Frontal cortex (tissue), 4 donors: ENCODE measurements at places on chromosomes 12 and 14.

GRCh38 chr14:71362920-71363584, 455.8 kb downstream of the PCNX1 start:
- DNase-seq = no peak

GRCh38 chr14:21267886-21268616, 1.2 kb downstream of the HNRNPC start:
- DNase-seq = no peak

- DNase-seq = no peak
Measured at GRCh38 chr12:124391340-124392261, 96.7 kb downstream of the RFLNA start.

DNA sequence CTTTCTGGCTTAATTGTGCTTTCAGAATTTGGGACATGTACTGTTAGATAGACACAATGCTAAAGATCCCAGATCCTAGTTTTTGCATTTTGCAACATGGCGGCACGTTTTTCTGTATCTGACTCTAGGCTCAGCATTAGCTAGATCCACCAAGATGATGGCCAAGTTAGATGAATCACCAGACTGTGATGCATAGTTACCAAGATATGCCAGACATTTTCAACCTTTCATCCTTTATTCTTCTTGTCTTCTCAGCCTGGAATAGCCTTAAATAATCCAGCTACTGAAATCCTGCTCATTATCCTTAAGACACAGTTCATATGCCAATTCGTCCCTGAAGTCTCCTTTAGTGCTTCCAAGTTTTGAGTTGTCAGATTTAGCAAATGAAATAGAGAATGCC, 144.9 kb upstream of the CRY1 start:
- DNase-seq = no peak

- DNase-seq = no peak
Measured at GRCh38 chr14:92475451-92476187, 38.0 kb upstream of the RIN3 start.

DNA sequence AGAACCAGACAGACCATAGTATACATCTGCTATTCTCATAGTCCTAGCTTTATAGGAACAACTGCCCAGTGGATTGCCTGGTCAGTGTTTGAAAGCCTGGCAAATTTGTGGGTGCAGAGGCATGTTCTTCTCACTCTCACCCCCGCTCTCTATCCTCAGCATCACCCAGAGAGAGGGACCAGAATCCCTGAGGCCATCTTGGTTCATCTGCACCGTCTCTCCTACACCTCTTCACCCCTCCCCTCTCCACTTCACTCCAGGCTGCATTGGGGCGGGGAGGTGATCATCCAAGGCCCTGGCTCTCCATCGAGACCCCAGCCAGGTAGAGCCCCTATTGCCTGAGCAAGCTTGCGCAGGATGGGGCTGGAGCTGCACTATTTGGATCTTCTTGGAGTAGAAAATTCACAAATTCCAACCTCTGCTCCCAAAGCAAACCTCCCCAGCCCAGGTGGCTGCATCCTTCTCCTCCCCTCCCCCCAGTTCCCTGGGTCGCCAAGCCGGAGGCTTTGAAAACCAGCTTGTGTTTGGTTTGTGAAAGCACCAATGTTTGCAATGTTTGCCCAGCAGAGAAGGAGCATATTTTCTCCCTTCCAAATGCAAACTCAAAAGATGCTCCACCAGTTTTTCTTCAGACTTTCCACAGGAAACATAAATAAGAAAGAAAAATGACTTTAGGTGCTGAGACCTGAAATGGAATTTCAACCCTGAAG, 18.6 kb upstream of the COL2A1 start:
- no peak for DNase-seq

DNA sequence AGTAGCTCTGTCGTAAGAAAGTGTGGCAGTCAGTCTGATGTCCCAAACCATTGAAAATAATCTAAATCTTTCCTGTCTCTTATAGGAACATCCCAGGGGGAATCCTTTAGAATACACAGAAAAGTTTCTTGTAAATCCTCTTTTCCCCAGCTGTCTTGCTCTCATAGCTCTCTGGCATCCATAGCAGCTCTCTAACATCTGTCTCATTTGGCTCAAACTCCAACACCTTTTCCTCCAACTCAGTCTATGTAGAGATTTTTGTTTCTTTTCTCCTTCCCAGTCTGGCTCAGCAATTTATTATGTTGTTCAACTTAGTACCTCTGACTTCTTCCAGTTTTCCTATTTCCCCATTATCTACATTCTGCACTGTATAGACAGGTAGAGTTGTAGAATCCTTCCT, 84.4 kb upstream of the NEDD1 start:
- DNase-seq = no peak

DNA sequence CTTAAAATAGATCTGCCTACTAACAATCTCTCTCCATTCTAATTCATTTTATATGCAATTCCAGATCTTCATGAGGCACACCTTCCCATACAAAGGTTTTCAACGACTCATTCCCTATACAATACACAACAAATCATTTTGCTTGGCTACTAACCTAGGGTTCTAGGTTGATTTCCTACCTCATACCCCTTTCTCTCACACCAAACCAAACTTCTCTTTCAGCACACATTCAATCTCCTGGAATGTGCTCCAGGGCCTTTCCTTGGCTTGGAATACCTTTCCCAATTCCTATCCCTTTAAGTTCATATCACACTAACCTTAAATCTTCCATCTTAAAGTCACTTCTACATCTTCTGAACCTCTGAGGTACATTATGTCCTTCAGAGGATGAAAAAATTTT, 38.7 kb upstream of the MTERF2 start:
- DNase-seq = no peak

DNA sequence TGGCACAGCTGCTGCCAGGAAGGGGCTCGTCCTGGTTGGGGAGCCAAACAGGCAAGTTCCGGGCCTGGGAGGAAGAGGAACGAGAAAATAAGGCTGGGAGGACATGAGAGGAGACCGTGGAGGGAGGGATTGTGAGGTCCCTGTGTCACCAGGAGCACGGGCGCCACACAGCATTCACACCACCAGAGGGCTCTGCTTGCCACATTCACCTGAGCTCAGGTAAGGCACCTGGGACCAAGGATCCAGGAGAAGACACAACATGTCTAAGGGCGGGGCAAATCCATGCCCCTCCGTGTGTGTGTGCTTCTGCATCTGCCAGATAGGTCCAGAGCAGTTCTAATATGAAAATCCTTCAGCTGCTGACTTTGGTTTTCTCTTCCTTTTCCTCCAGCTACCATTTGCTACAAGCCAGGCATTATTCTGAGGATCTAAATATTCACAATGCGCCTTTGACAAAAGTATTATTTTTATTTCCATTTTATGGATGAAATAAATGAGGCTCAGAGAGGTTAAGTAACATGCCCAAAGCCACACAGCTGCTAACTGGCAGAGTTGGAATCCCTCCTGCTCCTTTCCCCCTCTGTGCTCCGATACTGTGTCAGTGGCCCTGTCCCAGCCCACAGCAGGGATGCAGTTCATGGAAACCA, 14.6 kb downstream of the RAPGEF3 start:
- DNase-seq = no peak

GRCh38 chr12:28996688-28997087, 152.4 kb upstream of the FAR2 start:
- no peak for DNase-seq

GRCh38 chr14:63761351-63762117, 33.7 kb upstream of the SGPP1 start:
- no peak for DNase-seq

- no peak for DNase-seq
Measured at GRCh38 chr14:67602995-67603545, 3.0 kb upstream of the PIGH start.

GRCh38 chr14:37140176-37140575, 32.2 kb downstream of the SLC25A21 start:
- DNase-seq = no peak

GRCh38 chr12:121888083-121888477, 510 bp upstream of the PSMD9 start:
- no peak for DNase-seq

- DNase-seq = no peak
Measured at GRCh38 chr12:132558042-132558856, 52.1 kb downstream of the LRCOL1 start.

- no peak for DNase-seq
Measured at GRCh38 chr12:30019366-30020140, 235.8 kb upstream of the TMTC1 start.

- DNase-seq = no peak
Measured at GRCh38 chr12:38585086-38585485, 268.5 kb downstream of the ALG10B start.

- DNase-seq = no peak
Measured at GRCh38 chr14:89681086-89682018, 264.3 kb upstream of the FOXN3 start.

DNA sequence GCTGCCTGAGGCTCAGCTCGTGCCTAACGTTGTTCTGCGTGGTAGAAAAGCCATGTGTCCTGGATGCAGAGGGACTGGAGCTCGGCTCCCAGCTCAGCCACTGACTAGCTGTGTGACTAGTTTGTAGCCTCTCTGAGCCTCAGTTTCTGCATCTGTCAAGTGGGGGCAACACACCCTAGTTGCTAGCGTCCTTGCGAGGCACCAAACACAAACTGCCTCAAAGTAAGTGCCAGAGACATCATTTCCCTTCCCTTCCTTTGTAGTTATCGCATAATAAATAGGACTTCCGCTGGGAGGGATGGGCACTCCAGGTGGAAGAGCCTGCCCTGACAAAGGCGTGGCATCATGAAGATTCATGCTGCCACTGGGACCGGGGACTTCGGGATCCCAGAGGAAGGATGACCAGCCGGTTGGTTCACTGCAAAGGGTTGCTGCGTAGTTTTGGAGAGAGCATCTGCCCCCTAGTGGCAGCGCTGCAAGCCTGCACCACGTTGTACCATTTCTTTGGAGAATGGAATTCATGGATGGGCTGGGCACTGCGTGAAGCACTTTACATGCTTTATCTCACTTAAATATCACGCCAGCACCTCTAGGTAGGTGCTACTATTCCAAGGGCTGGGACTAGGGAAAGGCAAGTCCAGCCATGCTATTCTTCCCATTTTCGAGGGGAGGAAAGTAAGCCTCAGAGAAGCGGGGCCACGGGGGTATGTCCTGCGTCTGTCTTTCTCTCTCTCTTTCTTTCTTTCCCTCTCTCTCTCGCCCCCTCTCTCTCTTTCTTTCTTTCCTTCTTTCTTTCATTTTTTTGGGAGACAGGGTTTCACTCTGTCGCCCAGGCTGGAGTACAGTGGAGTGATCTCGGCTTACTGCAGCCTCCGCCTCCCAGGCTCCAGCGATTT, 4.6 kb downstream of the CCDC197 start:
- DNase-seq = peak; percentile 84

GRCh38 chr12:59087077-59087673, 166.9 kb upstream of the LRIG3 start:
- DNase-seq = peak; percentile 5

GRCh38 chr14:51396222-51396815, 156.3 kb downstream of the TMX1 start:
- no peak for DNase-seq

DNA sequence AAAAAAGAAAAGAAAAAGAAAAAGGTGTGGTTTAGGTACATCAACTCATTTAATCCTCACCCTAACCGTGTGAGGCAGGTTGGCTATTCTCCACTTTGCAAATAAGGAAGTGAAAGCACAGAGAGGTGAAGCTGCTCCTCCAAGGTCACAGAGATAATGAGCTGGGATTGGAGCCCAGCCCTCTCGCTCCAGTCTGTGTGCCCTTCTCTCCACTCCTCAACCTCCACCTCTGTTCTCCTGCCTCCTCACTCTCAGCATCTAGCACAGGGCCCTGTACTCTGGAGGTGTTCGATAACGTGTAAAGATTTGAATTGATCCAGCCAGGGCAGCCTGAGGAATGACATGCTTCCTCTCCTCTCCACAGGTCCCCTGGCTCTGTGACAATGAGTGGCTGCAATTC, 502.3 kb downstream of the TMEM132D start:
- DNase-seq = no peak

- DNase-seq = no peak
Measured at GRCh38 chr14:74962493-74962892, 7.1 kb upstream of the PGF start.

- DNase-seq = peak; percentile 97
Measured at GRCh38 chr14:74922752-74923401, at the start of gene RPS6KL1. Gene RPS6KL1, minus strand, starts transcription at chr14:74923260. Its CDS starts 1,719 bp downstream, at chr14:74921541.

DNA sequence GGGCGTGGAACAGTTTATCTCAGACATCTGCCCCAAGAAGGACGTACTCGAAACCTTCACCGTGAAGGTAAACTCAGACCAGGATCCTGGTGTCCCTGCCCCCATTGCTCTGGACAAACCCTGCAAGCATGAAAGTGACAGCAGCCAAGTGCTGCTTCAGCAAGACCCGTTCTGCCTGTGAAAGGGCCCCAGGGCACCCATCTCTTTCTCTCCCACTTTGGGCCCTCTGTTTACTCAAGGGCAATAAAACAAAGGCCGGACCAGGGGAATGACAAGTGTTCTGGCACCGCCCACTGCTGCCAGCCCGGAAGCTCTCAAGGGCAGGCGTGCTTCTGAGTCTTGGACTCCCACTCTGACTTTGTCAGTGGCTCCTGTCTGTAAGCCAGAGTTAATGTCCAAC, 35.3 kb downstream of the CD9 start:
- no peak for DNase-seq

- DNase-seq = no peak
Measured at GRCh38 chr14:54597795-54598443, 31.0 kb downstream of the SAMD4A start.

GRCh38 chr14:104877806-104878550, 12.9 kb downstream of the CEP170B start:
- DNase-seq = no peak

DNA sequence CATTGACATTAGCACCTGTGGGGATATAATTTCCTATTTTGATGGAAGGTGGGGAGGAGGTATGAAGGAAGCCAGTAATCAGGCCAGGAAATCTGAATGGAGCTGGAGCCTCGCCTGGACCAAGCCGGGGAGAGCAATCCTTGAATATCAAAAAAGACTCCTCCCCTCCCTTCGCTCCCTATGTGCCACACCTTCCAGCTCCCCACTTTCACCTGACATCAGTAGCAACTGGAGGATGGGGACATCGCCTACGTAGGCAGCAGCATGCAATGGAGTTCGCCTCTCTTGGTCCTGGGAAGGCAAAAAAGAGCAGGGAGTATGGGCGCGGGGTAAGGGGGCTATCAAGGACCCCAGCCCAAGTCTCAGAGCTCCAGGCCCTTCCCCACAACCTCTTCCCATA, 1.1 kb downstream of the ANKRD52 start:
- no peak for DNase-seq

DNA sequence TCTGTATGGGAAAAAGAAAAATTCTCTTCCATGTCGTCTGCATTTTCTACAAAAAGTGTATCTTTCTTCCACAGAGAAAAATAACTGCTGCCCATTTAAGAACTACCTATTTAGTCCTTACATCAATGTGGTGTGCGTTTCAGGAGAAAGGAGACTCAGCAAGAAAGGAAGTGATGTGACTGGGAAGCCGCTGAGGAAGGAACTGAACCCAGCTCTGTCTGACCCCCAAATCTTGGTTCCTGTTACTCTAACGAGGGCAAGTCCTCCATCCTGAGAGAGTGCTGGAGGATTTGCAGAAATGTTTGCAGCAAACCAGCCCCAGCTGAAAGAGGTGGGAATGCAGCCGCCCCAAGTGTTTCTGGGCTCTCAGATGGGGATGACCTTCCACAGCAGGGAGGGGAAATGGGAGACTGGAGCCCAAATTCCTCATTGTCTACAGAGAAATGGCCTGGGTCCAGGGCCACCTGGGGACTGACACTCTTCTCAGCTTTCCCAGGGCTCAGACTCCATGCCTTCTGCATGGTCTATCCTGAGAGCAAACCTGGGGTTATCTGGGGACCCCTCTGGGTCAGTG, 6.7 kb upstream of the MLEC start:
- no peak for DNase-seq

GRCh38 chr12:106999446-106999845, 12.5 kb upstream of the MTERF2 start:
- DNase-seq = no peak
